Stimulated activated CD4-positive, alpha-beta T cell treated with anti-CD3 and anti-CD28 coated beads, Interleukin-1b, Interleukin-23, amount 100 ng/mL, for 1 hour (primary cell): ENCODE measurements at places on chromosomes 1 and 21.

GRCh38 chr21:37082856-37083528 is 9.9 kb downstream of the TTC3 start:
- no peak for DNase-seq

- DNase-seq: no peak
These were observed 6.7 kb downstream of the SOX13 start for GRCh38 chr1:204079608-204079999.

- DNase-seq: no peak
These were observed 1.5 kb downstream of the CORT start for GRCh38 chr1:10451287-10451686.

DNA sequence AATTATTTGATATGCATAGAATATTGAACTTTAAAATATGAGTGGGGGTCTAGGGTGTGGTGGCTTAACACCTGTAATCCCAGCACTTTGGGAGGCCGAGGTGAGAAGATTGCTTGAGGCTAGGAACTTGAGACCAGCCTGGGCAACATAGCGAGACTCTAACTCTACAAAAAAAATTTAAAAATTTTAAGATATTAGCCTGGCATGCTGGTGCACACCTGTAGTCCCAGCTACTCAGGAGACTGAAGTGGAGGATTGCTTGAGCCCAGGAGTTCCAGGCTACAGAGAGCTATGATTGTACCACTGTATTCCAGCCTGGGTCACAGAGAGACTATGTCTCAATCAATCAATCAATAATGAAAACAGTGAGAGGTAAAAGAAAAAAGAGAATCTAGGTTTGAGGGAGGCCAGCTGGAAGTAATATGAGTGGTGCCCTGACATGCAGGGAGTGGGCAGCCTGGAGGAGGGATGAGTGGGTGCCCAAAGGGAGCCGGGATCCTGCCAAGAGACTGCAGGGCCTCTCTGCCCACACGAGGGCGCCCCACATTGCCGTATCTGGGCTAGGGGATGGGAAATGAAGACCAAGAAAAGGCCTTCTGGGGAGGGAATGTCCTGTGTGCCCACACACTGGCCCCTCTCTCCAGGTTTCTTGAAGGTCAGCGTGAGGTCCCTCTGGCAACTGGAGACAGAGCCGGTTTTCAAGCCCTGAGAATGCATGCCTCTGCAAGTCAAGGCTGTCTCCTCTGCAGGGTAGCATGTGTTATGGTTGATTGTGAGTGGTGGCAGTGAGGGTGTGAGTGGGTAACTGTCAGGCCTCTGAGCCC is 93.9 kb upstream of the PPM1J start:
- peak; percentile 7 for DNase-seq

DNA sequence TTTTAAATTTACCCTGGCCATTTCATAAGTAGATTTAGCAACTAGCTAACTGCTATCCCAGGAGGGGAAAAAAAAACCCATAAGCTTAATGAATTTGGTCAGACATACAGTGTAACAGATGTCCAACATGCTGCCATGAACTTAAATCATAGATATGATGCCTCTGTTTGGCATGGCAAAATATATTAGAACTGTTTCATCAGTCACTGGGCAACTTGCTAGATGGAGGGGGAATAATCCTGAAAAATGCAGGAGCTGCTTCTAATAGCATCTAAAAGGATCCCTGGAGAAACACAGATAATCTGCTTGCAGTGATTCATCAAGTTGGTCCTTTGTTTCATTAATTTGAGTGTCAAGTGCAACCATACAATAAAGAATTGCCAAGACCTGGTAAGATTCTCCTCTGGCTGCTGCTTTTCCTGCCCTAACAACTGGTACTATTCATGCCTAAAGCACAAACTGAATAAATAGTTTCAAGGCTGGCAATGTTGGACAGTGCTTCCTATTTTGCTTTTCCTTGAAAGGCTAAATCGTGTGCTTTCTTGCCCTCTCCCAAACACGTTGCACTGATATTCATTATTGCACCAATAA is 1.5 kb upstream of the ST6GALNAC5 start:
- DNase-seq: no peak

GRCh38 chr1:198528364-198528763 is 12.1 kb downstream of the ATP6V1G3 start:
- no peak for DNase-seq

DNA sequence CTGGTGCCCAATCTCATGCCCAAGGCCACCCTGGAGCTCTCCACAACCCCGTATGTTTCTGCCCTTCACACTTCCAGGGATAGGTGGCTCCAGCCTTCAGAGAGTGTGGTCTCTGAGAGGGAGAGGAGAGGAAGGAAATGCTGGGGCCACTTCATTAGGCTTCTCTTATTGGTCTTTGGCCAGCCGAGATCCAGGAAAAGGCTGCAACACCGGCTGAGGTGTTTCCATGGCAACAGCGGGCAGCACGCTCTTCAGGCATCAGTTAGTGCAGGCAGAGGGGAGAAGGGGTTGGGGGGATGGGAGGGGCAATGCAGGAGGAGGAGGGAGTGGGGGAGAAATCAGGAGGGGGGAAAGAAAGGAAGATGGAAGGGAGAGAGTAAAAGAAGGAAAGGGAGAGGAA is 275.1 kb upstream of the GJB5 start:
- DNase-seq: no peak

DNA sequence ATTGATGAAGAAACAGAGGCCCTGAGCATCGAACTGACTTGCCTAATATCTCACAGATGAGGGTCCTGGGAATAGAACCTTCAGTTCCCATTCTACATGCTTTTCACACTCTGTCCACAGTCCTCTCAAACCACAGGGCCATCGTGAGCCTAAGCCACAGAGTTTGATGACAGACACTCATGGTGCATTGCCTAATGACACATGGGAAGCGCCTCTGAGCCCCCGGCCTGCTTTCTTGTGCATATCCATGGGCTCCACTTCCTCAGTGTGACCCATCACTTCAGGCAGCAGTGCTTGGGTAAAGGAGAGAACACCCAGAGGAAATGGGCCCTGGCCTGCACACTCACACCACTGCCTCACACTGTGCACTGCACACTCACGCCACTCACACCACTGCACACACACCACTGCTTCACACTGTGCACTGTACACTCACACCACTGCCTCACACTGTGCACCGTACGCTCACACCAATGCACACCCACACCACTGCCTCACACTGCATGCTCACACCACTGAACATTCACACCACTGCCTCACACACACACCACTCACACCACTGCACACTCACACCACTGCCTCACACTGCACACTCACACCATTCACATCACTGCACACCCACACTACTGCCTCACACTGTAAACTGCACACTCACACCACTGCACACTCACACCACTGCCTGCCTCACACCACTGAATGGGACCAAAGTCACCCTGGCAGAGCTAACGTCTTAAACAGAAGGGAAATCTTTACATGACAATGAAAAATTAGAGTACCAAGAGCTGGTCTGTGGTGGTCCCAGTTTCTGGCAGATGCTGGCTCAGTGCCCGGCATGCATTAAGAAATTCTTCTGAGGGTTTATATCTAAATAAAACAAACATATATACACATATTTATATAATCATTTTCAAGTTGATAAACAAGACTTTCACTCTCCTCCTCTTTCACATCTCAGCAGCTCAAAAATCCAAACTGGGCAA is 53.0 kb downstream of the KANK4 start:
- DNase-seq: no peak

GRCh38 chr1:23742670-23743286 is 493 bp upstream of the ELOA start:
- peak; percentile 17 for DNase-seq

DNA sequence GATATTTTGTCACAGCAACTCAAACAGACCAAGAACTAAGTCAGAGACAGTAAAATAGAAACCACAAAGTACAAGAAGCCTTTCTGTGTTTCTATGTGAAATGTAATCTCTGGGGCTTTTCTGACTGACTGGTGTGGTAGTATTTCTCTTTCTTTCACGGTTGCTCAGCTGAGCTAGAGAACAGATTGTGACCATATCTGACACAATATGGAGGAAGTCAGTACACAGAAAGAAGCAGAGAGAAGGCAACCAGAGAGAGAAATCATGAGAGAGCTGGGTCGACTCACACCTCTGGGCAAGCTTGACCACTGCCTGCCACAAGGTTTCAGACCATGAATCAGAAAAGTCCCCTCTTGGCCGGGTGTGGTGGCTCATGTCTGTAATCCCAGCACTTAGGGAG is 208.9 kb upstream of the GREM2 start:
- no peak for DNase-seq

DNA sequence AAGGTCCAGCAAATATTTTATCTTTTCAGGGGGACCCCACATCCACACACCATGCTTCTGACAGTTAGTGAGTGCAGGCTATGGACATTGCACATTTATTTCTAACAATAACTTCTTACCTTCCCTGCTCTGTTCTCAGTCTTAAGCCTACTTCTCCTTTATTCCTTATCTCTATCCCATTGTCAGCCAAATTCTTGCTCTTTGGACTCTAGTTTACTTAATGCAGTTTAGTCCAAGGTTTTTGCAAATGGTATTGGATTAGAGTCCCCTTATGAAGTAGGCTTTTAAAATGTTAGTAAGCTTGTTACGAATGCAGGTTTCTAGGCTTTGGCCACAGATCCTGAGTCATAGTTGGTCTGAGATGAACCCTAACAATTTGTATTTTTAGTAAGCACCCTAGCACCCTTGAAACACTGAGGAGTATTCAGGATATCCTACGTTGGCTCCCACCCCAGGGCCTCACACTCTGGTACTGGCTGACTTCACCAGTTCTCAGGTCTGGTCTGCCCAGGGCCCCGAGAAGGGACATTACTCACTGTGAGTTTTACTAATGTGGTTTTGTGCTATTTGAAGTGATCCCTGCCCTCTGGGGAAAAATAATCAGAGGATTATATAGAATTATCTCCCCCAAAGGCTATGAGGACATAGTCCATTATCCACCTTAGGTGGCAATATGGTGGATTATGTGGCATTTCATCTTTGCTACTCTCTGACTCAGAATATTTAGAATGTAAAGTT is 239.5 kb downstream of the TGFB2 start:
- no peak for DNase-seq

- DNase-seq: no peak
These were observed 49.8 kb upstream of the RCC1 start for GRCh38 chr1:28456078-28456477.

GRCh38 chr1:70355920-70356319 is 1.4 kb upstream of the ANKRD13C start:
- no peak for DNase-seq

DNA sequence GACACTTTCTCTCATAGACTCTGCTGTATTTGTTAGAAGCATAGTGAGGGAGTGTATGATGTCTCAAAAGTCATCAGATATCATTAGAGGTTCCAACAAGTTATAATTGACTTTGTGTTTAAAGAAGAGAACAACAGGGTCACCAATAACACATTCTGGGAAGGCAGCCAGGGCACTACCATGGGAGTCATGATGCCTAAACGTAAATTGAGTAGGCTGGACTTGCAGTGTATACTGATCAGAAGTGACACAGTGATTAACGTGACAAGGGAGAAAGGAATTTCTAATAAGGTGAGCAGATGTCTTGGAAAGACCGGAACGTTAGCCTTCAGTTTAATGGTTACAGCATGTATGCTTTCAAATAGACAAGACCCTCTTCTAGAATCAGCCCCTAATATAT is 973.2 kb downstream of the NCAM2 start:
- no peak for DNase-seq

DNA sequence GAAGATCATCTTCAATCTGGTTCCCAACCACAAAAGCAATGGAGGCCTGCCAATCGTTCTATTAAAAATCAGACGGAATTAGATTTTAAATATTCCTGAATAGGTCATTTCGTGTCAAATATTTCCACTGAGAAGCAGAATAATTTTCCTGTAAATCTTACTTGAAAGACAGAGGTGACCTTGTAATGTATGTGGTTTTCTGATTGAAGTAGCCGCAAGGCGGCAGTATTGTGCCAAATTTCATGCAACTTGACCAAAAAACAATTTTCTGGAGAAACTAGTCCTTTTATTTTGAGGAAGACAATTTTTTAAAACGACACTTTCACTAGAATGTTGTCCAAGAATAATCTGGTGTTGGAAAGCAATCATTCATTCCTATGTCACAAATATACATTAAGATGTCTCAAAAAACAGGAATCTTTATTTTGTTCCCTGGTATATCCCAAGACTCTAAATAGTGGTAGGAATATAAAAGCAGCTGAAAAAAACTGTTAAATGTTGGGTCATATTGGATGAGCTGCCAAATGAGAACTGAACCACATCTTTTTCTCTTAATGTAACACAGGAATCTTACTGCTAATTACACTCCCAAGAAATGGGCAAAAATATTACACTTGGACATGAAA is 33.6 kb downstream of the SPAG17 start:
- DNase-seq: no peak

DNA sequence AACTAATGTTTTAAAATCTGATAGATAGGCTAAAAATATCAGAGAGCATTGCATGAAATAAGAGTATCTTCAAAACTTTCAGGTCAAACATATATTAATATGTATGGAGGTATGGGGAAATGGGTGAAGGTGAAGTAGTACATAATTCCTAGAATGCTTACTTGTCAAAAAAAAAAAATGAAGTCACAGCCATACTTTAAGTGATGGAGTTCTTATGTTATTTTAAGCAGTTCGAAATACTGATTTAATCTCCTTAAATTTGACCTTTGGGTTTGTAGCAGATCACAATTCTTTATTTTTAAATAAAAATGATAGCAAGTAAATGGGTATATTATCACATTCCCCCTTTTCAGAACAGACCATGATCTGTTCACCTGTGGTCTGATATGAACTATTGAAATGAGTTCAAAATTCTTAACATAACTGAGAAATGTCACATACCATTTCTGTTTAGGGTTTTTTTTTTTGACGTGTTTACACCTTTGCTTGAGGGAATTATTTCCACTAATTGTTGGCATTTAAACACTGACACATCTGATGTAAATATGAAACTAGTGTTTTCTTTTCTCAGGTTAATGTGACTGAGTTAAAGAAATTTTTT is 220.2 kb downstream of the GREM2 start:
- DNase-seq: no peak

DNA sequence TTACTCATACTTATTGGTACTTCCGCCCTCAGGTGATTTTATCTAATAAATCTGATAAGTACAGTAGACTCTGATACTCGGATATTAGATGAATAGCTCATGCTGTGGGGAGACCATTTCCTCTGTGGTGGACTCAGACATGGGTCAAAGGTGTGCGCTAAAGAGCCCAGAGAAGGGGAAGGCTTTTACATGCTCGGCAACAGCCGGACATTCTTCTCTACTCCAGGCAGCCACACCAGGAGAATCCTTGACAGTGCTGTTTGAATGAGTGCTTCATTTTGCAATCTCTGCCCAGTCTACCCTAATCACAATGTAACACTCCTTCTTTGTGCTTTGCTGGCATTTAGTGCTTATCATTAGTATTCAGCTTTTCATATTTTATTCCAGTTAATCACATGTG is 322.2 kb upstream of the USP25 start:
- DNase-seq: no peak

- no peak for DNase-seq
These were observed 37.0 kb downstream of the F3 start for GRCh38 chr1:94504601-94505000.

- DNase-seq: no peak
These were observed 36.3 kb downstream of the WDR4 start for GRCh38 chr21:42843056-42843455.
